ENCODE measurements at places on chromosomes 3 and 15.
A peak's percentile ranks its signal among the peaks of the same experiment; 100 is the strongest.

- DNase-seq, result peak; percentile 13
These were observed 430.0 kb downstream of the SHQ1 start for GRCh38 chr3:72418244-72418643.

DNA sequence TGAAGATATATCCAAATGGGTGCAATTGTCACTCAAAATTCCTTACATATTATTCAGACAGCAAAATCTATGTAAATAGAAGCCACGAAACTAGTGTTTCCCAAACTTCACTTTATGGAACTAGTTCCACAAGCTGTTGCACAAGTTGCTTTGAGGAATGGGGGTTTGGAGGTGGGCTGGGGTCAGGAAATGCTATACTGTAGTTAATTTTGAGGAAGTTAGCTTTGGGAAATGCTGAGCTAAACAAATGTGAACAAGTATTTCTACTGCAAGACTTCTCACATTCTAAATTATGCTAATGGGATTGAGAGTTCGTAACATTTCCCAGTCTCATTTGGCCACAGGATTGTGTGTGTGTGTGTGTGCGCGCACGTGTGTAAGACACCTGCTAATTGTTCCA is 28.7 kb upstream of the SAMMSON start:
- no peak for DNase-seq

- no peak for DNase-seq
These were observed 478.3 kb downstream of the SOX2 start for GRCh38 chr3:182190056-182190455.

- peak; percentile 53 for DNase-seq
These were observed 928.1 kb downstream of the ROBO1 start for GRCh38 chr3:78839693-78840092.

DNA sequence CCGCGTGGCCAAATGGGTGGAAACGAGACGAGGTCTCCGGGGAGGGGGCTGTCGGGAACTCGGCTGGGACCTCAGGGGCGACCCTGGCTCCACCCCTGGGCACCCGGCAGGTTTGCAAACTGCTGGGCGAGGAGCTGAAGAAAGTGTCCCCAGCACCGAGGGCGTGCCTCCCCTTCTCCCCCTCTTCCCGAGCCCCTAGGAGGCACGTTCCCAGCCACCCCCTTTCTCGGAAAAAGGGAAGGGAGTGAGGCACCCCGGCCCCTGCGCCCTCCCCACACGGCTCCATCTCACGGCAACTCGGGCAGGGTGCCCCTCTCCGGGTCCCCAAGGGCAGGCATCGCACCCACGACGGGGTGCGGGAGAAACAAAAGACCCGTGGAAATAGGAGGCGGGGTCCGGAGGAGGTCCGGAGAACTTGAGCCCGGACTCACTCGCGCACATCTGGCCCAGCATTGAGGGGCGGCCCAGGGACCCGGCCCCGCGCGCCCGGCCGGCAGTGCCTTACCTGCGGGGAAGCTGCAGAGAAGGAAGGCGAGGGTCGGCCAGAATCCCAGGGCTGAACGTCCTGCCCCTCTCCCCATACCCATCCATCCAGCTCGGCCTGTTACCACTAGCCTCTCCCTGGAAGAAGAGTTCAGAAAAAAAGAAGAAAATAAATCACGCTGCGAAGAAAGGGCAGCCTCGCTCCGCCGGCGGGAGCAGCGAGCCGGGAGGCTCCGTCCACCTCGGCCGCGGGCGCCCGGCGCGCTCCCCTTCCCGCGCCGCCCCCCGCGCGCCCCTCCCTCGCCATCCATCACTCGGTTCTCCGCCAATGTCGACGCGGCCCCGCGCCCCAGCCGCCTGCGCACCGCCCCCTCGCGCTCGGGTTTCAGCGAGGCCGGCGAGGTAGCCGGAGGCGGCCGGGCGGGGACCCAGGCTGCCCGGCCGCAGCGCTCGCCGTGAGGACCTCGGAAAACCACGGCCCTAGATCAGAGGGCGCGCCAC is 16.3 kb downstream of the RGMA start:
- peak; percentile 83 for DNase-seq

- no peak for DNase-seq
These were observed 49.9 kb downstream of the TRANK1 start for GRCh38 chr3:36894914-36895313.
